Mesothelial cell of epicardium (in vitro differentiated cells): ENCODE measurements at places on chromosomes 11 and 22. TPM values are rescaled to one million over a fixed set of nuclear protein-coding genes. Genes with fewer than 3 reads are reported as not detected.
A peak's percentile ranks its signal among the peaks of the same experiment; 100 is the strongest.

DNA sequence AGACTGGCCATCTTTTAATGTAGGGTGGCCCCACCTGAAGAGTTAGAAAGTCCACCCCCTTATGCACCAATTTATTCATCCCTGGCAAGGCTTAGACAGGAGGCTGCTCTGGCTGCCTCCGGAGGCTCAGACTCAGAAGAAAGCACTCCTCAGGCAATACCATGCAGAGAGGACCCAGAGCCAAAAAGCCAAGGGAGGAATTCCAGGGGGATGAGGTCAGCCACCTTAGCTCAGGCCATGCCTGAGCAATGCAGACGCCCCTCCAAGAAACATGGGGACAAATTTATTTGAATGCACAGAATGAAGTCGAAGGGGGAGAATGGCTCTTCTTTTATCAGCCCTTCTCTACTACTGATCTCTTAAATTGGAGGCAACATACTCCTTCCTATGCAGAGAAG, 39.7 kb upstream of the GLYAT start:
- H3K27me3 ChIP-seq, result no peaks in the 10 kb centered on the region
- no peak overlapping the region for H3K27ac ChIP-seq
- H3K4me1 ChIP-seq, result no peaks in the 10 kb centered on the region
- no peak overlapping the region for H3K4me3 ChIP-seq
- DNase-seq, result no peak

DNA sequence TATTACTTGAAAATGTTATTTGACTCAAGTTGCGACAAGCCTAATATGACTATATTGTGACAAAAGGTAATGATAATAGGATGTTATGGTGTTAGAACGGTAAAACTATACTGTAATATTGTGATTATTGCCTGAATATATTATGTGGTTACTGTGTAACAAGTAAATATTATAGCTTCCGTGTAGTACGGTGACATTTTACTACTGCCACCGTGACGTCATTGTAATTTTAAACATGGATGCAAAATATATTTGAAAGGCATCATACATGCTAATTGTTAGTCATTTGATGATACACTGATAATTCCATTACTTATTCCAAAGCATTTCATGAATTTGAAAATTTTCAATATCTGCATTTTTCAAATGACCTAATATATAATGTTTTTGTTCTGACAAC, 2.5 kb downstream of the ELP4 start:
- peaks cover 26% of the 10 kb centered on the region for H3K4me1 ChIP-seq
- no peak overlapping the region for H3K4me3 ChIP-seq
- H3K36me3 ChIP-seq, result no peaks in the 10 kb centered on the region

DNA sequence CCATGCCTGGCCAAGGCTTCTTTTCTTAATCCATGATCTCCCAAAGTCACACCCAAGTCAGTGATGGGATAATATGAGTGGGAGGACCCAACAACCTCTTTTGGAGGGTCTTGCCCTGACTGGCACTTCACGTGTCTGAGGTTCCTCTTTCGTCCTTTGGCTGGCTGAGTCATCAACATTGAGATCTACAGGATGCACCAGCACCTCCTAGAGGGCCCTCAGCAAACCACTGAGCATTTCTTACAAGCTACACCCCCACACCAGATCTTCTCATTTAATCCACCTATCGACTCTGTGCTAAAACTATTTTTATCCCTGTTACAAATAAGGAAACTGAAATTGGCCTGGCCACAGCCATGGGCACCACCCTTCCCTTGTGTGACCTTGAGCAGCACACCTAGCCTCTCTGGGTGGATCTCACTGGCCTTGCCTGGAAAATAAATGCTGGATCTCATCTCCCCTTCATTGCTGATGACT, 63.4 kb downstream of the FLI1 start:
- H3K4me1 ChIP-seq, result no peaks in the 10 kb centered on the region
- no peak for DNase-seq
- H3K27me3 ChIP-seq, result peaks cover 23% of the 10 kb centered on the region
- H3K36me3 ChIP-seq, result no peaks in the 10 kb centered on the region
- no peak overlapping the region for H3K27ac ChIP-seq
- H3K4me3 ChIP-seq, result no peak overlapping the region

- H3K4me3 ChIP-seq, result no peak overlapping the region
- H3K27ac ChIP-seq, result no peak overlapping the region
- no peak for DNase-seq
- H3K27me3 ChIP-seq, result no peaks in the 10 kb centered on the region
These were observed 11.9 kb downstream of the TTLL1 start for GRCh38 chr22:43077121-43077877.

DNA sequence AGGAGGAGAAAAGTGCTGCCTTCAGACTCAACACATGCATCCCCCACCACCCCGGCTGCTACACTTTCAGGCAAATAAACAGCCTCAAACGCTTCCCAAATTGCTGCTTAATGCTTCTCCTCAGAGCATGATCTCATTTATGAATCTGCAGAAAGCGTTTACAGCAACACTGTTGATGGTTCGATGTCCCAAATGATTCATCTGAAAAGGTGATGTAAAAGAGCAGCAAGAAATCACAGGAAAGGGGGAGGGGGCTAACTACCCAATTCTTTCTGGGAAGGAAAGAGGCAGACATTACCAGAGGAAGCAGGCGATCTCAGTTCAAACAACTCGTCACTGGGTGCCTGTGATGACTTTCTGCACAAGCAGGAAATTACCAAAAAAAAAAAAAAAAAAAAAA, 119.6 kb downstream of the TENM4 start:
- H3K36me3 ChIP-seq, result no peaks in the 10 kb centered on the region
- no peak overlapping the region for H3K27ac ChIP-seq
- H3K4me3 ChIP-seq, result no peak overlapping the region
- no peaks in the 10 kb centered on the region for H3K4me1 ChIP-seq
- no peak for DNase-seq

DNA sequence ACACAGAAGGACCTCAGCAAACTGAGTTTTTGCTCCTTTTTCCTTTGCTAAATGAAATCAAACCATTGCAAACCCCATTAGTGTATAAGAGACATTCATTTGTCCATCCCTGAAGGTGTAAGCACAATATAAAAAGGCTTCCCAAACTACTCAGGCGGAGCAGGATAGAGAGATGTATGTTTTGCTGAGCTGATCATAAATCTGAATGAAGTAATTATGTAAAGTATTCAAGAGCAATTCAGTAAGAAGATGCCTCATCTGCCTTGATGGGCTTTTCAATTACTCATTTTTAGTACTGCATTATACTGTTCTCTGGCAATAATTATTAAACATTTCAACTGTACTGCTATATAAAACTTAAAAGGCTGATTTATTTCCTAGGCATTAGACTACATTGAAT, 65.0 kb downstream of the SPON1 start:
- peaks cover 41% of the 10 kb centered on the region for H3K4me1 ChIP-seq

DNA sequence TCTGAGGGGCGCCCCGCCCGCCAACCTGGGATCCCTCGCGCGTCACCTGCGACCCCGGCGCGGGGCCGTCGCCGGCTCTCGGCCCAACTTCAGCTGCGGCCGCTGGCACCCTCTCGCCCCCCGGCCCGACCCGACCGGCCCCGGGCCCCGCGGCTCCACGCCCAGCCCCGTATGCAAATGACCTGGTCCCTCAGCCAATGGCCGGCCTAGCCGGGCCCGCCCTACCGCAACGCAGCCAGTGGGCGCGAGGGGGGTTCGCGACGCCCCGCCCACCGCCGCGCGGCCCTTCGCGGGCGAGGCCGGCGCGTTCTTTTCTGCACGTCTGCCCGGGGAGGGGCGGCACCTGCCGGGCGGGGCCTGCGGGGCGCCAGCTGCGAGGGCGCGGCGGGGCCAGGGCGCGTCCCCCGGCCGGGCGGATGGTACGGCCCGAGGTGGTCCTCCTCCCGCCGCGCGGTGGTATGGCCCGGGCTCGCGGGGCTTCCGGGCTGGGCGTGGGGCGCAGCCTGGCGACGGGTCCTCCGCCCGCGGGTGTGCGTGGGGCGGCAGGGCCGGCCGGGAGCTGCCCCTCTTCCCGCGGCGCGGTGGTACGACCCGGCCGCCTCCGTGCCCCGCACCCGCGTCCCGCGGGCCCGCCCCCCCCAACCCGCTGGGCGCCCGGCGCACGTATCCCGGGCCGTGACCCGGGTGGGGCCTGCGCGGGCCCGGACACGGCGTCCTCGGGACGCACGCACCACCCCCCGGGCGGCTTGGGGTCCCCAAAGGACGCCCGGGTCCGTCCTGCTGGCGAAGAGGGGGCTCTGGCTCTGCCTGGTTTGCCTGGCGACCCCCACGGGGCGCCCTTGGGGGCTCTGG, 7.7 kb upstream of the PHRF1 start:
- H3K27me3 ChIP-seq, result no peaks in the 10 kb centered on the region
- peak overlapping the region; percentile 53 for H3K27ac ChIP-seq
- H3K4me1 ChIP-seq, result peaks cover 41% of the 10 kb centered on the region
- no peaks in the 10 kb centered on the region for H3K36me3 ChIP-seq
- peak; percentile 94 for DNase-seq

- no peaks in the 10 kb centered on the region for H3K4me1 ChIP-seq
- H3K4me3 ChIP-seq, result no peak overlapping the region
- peaks cover 43% of the 10 kb centered on the region for H3K27me3 ChIP-seq
These were observed 898.3 kb downstream of the BRD1 start for GRCh38 chr22:48929276-48929790.

DNA sequence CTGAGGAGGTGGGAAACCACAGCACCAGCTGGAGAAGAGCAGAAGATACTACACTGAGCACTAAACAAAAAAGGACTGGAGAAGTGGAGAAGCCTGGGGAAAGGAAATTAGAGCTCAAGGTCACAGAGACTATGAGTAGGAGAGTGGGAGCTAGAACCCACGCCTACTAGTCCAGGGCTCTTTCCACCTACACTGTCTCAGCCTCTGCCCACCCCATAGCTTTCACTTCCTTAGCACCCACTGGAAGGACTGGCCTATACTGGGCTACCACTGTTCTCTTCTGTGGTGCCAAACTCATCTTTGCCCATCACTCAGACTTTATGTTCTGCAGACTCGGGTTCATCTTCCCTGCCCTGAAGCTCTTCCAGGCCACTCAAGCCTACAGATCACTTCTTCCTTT, 94.3 kb upstream of the PHOX2A start:
- peaks cover 9% of the 10 kb centered on the region for H3K4me1 ChIP-seq
- H3K27me3 ChIP-seq, result no peaks in the 10 kb centered on the region

GRCh38 chr11:34492806-34493414, 20.7 kb downstream of the ELF5 start:
- no peak for DNase-seq
- H3K27ac ChIP-seq, result no peak overlapping the region
- no peaks in the 10 kb centered on the region for H3K36me3 ChIP-seq
- H3K27me3 ChIP-seq, result peaks cover 3% of the 10 kb centered on the region
- no peak overlapping the region for H3K4me3 ChIP-seq

DNA sequence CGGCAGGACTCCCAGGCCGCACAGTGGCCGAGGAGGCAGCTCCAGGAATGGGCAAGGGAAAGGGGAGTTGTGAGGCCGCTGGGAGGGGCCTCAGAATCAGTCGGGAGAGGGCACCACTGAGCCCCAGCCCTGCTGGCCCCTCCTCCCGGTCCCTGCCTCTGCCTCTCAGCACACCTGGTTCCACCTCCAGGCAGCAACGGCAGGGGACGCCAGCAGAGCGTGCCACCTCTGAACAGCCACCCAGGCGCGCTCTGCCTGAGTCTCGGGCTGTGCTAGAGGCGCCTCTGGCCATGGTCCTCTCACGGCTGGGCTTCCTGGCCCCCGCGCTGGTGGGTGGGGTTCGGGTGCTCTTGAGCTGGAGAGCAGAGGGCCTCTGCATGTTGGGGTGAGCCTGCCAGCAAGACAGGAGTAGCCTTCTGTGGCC, 33.0 kb downstream of the MOB2 start:
- no peak overlapping the region for H3K27ac ChIP-seq
- H3K36me3 ChIP-seq, result no peaks in the 10 kb centered on the region
- H3K4me3 ChIP-seq, result no peak overlapping the region
- H3K27me3 ChIP-seq, result no peaks in the 10 kb centered on the region
- DNase-seq, result no peak

DNA sequence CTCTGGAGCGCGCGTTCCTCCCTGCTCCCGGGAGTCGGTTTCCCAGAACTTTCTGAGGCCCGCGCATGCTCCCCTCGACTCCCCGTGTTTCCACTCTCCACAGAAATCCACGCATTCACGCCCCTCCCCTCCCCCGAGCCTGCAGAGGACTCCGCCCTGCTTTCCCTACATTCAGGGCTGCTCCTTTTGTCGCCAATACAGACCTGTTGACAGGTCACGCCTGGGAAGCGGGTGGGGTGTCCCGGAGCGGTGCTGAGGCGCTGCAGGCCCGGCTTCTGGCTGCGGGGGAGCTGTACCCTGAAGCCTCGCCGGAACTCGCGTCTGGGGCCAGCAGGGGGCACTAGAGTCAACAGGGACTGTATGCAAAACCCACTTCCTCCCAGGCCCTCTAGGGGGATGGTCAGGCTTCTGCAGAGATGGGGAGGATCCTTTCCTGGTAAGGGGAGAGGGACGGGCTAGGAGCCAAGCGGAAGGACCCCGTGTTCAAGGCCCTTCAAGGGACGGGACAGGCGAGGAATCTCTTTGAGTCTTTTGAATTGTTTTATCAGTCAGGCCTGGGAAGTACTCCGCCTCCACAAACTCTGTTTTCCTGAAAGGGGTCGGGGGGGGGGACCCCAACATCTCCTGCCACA, at the start of gene PRAME:
PRAME (minus strand) TSS at position 294 of the 632 bp plus-strand sequence. CDS start 2,433 bp downstream, outside the sequence.
- no peaks in the 10 kb centered on the region for H3K4me1 ChIP-seq
- no peak within 1 kb of the TSS for H3K27ac ChIP-seq

Gene VPREB3
- total RNA-seq, result 0.52 TPM in 1 of 3 replicates, not detected in the others

Gene TRIM6
- total RNA-seq, result 13.4 to 14.6 TPM (median 14.0 TPM) in 3 replicates

Gene OLFML1
- total RNA-seq, result 45.3 to 47.7 TPM (median 45.6 TPM) in 3 replicates

Gene SMC1B
- 0.07 TPM in 1 of 3 replicates, not detected in the others for total RNA-seq

Gene UQCR10
- total RNA-seq, result 72.9 to 88.1 TPM (median 76.6 TPM) in 3 replicates

Gene INPP5J
- 8.6 to 10.8 TPM (median 9.3 TPM) in 3 replicates for total RNA-seq

Gene FBLN1
- total RNA-seq, result 283 to 297 TPM (median 296 TPM) in 3 replicates

Gene HTATIP2
- 9.8 to 11.1 TPM (median 10.8 TPM) in 3 replicates for total RNA-seq

Gene RAB39A
- 0.36 to 0.41 TPM in 2 of 3 replicates, not detected in the other for total RNA-seq
